Ovary (tissue), 10 donors: ENCODE measurements at places on chromosomes 6 and 20. TPM values are rescaled to one million over a fixed set of nuclear protein-coding genes. Genes with fewer than 3 reads are reported as not detected.

WFDC5 gene
- not detected for total RNA-seq

- no peaks in the 10 kb centered on the region for H3K27me3 ChIP-seq
- no peaks in the 10 kb centered on the region for H3K36me3 ChIP-seq
- no peaks in the 10 kb centered on the region for H3K4me1 ChIP-seq
- H3K27ac ChIP-seq, result no peak overlapping the region
- no peak for DNase-seq
These were observed 202.6 kb upstream of the HEY2 start for GRCh38 chr6:125546841-125547251.

DNA sequence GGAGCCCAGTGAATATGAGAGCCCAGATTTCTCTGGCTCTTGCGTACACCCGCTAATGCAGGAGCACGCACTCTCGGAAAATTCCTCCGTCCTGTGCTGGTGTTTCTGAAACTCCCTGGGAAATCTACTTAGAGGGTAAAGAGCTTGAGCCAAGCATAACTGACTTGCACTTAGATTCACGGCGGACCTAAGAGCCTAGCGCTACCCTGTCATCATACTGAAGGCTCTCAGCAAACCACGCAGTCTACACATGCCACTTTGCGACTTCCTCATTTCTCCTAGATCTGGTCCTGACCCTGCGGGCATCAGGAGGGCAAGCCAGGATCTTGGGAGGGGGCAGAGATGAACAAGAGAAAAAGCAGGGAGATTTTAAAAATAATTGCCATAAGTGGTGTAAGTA lies 324.7 kb downstream of the CD83 start:
- no peak overlapping the region for H3K4me3 ChIP-seq
- H3K27me3 ChIP-seq, result no peaks in the 10 kb centered on the region
- H3K36me3 ChIP-seq, result no peaks in the 10 kb centered on the region
- peaks cover 7% of the 10 kb centered on the region for H3K4me1 ChIP-seq
- no peak for DNase-seq

- H3K4me3 ChIP-seq, result no peak overlapping the region
- H3K4me1 ChIP-seq, result no peaks in the 10 kb centered on the region
- DNase-seq, result no peak
- H3K36me3 ChIP-seq, result no peaks in the 10 kb centered on the region
- H3K27me3 ChIP-seq, result no peaks in the 10 kb centered on the region
- H3K27ac ChIP-seq, result no peak overlapping the region
These were observed 61.6 kb downstream of the IRF4 start for GRCh38 chr6:453152-453551.

GRCh38 chr6:85449818-85450759 lies at the start of gene NT5E:
NT5E (plus strand) TSS chr6:85450083; CDS start chr6:85450140, 57 bp downstream.
- H3K27me3 ChIP-seq, result no peaks in the 10 kb centered on the region
- peak; percentile 83 for DNase-seq
- peak within 1 kb of the TSS; percentile 96 for H3K27ac ChIP-seq
- H3K4me3 ChIP-seq, result peak within 1 kb of the TSS; percentile 79
- peaks cover 9% of the 10 kb centered on the region for H3K4me1 ChIP-seq
- no peaks in the 10 kb centered on the region for H3K36me3 ChIP-seq

DNA sequence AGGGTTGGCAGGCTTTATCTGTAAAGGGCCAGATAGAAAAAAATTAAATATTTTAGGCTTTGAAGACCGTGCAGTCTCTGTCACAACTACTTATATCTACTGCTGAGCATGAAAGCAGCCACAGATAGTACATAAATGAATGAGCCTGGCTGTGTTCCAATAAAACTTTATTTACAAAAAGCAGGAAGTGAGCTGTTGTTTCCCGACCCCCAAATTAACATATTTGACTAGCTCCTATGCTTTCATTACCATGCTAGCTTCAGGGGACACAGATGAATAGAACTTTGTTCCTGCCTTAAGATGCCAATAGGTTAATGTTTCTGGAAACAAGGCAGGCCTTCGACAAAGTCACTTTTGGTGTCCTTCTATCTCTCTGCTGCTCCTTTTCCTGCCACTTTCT lies 1058.0 kb upstream of the FLRT3 start:
- H3K36me3 ChIP-seq, result no peaks in the 10 kb centered on the region
- no peaks in the 10 kb centered on the region for H3K27me3 ChIP-seq
- no peak for DNase-seq
- no peak overlapping the region for H3K4me3 ChIP-seq
- H3K4me1 ChIP-seq, result no peaks in the 10 kb centered on the region

DNA sequence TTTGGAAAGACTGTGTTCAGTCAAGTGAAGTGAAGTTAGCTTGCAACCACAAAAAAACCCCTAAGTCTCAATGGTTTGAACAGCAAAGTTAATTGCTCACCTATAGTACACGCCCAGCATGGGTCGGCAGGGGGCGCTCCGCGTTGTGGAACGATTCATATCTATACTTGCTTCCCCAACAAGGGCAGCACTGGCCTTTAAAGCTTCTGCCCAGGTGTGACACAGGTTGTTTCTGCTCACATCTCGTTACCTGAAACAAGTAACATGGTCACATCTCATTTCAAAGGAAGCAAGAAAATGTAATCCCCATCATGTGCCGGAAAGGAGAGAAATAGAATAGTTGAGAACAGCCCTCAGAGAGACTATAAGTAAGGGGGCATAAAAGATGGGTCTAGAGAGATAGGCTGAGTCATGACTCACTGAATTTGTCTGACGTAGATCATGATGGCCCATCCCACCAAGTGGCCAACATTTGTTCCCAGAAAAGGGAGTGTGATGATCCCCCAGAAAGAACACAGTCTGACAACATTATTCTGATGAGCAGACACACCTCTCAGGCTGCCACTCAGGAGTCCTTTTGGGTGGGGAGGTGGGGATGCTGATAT lies 29.0 kb downstream of the HNF4A start:
- H3K27me3 ChIP-seq, result no peaks in the 10 kb centered on the region
- no peak overlapping the region for H3K27ac ChIP-seq
- peaks cover 4% of the 10 kb centered on the region for H3K4me1 ChIP-seq
- no peaks in the 10 kb centered on the region for H3K36me3 ChIP-seq

DNA sequence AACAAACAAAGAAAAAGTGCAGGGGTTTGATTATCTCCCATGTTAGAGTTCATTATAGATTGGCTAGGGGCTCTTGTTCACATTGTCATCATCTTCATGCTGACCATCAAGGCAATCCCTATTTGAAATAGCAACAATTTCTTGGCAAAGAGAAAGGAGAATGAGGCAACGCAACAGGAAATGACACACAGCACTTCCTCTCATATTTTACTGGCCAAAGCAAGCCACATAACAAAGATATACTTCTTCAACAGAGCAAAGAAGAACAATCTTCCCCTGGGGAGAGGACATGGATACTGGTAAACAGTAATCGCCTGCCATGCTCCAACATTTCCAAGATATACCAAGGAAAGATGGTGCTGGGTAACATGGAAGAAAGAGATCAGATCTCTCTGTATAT lies 29.8 kb downstream of the EPM2A start:
- no peaks in the 10 kb centered on the region for H3K36me3 ChIP-seq
- no peak overlapping the region for H3K27ac ChIP-seq
- H3K4me1 ChIP-seq, result no peaks in the 10 kb centered on the region
- DNase-seq, result no peak
- no peaks in the 10 kb centered on the region for H3K27me3 ChIP-seq
- no peak overlapping the region for H3K4me3 ChIP-seq

GRCh38 chr6:169866668-169867521 lies 115.5 kb downstream of the ERMARD start:
- H3K27me3 ChIP-seq, result no peaks in the 10 kb centered on the region
- no peak for DNase-seq
- H3K27ac ChIP-seq, result no peak overlapping the region
- H3K4me1 ChIP-seq, result no peaks in the 10 kb centered on the region
- no peak overlapping the region for H3K4me3 ChIP-seq

GRCh38 chr20:53786445-53787267 lies 193.0 kb upstream of the ZNF217 start:
- no peaks in the 10 kb centered on the region for H3K27me3 ChIP-seq
- H3K4me1 ChIP-seq, result no peaks in the 10 kb centered on the region
- DNase-seq, result no peak
- no peak overlapping the region for H3K27ac ChIP-seq
- no peaks in the 10 kb centered on the region for H3K36me3 ChIP-seq

- no peaks in the 10 kb centered on the region for H3K27me3 ChIP-seq
- DNase-seq, result no peak
- H3K4me1 ChIP-seq, result peaks cover 8% of the 10 kb centered on the region
- H3K27ac ChIP-seq, result no peak overlapping the region
- no peaks in the 10 kb centered on the region for H3K36me3 ChIP-seq
These were observed 2.7 kb downstream of the FAM110A start for GRCh38 chr20:836190-836589.

DNA sequence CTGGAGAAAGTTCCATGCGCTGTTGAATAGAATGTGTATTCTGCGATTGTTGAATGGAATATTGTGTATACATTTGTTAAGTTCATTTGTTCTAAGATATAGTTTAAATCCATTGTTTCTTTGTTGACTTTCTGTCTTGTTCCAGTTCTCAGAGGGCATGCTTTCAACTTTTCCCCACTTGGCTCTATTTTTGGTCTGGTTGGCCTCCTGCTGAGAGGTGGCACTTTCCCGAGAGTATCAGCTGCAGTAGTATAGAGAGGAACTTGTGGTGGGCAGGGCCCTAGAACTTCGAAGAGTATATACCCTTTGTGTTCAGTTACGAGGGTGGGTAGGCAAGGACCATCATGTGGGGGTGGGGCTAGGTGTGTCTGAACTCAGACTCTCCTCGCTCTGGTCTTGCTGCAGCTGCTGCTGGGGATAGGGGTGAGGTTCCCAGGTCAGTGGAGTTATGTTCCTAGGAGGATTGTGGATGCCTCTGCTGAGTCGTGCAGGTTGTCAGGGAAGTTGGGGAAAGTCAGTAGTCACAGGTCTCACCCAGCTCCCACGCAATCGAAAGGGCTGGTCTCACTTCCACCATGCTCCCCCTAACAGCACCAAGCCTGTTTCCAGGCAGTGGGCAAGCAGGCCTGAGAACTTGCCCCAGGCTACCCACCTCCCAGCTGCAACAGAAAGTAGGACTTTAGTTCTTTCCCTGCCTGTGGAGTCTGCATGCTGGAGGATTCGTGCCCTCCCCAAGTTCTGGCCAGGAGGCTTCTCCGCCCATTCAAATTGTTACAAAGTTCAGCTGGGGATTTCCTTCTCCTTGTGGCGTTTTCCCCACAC lies 118.9 kb upstream of the SSTR4 start:
- H3K27me3 ChIP-seq, result no peaks in the 10 kb centered on the region
- no peak for DNase-seq
- no peak overlapping the region for H3K4me3 ChIP-seq
- no peaks in the 10 kb centered on the region for H3K36me3 ChIP-seq

CAP2 gene
- 9.0 TPM for total RNA-seq

- DNase-seq, result no peak
- H3K36me3 ChIP-seq, result no peaks in the 10 kb centered on the region
- H3K27ac ChIP-seq, result no peak overlapping the region
- H3K4me1 ChIP-seq, result peaks cover 3% of the 10 kb centered on the region
- no peaks in the 10 kb centered on the region for H3K27me3 ChIP-seq
- H3K4me3 ChIP-seq, result no peak overlapping the region
These were observed 36.4 kb downstream of the PLAGL1 start for GRCh38 chr6:143971482-143972205.

- no peaks in the 10 kb centered on the region for H3K27me3 ChIP-seq
- no peak overlapping the region for H3K4me3 ChIP-seq
- no peaks in the 10 kb centered on the region for H3K36me3 ChIP-seq
- no peak overlapping the region for H3K27ac ChIP-seq
- peaks cover 7% of the 10 kb centered on the region for H3K4me1 ChIP-seq
These were observed 209.0 kb upstream of the CITED2 start for GRCh38 chr6:139583420-139583819.

BPIFA2 gene
- total RNA-seq, result not detected

DNA sequence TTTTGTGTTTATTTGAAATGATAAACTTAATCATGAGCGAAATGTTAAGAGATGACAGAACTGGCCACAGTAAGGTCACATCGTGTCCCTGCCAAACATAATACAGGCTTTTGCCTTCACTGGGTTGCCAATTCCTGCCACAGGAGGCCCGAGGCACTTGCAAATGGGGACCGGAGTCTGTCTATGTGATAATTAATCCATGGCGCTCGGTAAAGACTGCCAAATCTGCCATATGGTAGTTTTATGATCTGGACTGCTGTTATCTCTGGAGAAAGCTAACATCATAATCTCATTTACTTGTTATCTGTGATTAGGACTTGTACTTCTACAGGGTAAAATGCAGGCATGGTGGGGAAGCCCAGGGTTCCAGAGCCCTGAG lies 170.5 kb upstream of the TSHZ2 start:
- no peaks in the 10 kb centered on the region for H3K27me3 ChIP-seq
- H3K27ac ChIP-seq, result no peak overlapping the region
- H3K36me3 ChIP-seq, result no peaks in the 10 kb centered on the region

GRCh38 chr20:47070176-47070575 lies 175.5 kb downstream of the EYA2 start:
- H3K27ac ChIP-seq, result no peak overlapping the region
- H3K4me3 ChIP-seq, result no peak overlapping the region
- no peaks in the 10 kb centered on the region for H3K27me3 ChIP-seq
- no peaks in the 10 kb centered on the region for H3K4me1 ChIP-seq
- H3K36me3 ChIP-seq, result no peaks in the 10 kb centered on the region
- DNase-seq, result no peak
